ENCODE measurements at places on chromosomes 11 and 22.

DNA sequence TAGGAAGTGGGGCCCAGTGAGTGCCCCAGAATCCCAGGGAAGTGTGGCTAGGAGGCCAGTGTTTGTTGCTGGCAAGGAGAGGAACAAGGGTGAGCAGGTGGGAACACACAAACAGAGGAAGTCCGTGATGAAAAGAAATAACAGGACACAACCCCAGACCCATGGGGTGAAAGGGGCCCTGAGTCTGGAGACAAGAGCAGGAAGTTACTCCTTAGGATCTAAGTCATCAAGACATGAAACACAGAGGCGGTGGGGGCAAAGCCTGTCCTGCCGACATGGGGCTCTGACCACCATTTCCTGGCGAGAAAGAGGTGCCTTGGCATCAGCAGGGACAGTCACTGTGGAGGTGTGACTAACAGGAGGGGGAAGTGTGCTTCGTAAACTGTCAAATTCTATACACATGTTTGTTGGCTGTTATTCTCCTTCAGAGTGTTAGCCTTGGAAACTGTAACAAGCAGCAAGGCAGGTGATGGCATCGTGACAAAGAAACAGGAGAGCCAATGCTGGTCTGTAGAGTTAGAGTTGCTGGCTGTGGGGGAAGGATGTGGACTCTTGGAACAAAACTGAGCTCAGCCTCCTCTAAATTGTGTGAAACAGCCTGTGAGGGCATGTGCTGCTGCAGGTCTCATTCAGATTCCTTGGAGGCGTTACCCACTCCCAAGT is 21.7 kb downstream of the CHST1 start:
- no peak for DNase-seq

DNA sequence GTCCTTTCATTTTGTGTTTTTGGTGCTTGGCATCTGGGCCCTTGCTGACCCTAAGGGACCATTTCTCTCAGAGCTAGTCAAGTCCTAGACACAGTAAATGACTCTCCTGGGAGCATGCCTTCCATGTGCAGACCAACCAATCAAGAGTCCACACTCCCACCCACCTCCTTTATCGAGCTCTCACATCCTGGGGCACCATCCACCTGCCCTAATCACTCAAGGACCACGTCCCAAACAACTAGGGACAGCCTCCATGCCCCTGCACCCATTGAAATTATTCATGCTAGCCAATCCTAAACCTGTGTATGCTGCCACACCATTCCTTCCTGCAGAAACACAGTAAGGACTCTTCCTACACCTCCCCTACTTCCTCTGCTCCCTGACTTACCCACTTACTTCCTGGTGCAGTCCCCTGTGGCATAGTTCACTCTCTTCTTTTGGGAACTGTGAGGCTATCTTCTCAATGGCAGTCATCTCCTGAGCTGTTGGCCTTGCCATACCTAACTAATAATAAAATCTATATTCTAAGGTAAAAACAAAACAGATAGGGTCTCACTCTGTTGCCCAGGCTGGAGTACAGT is 6.4 kb upstream of the SAA2 start:
- no peak for DNase-seq

- DNase-seq: peak; percentile 65
Measured at GRCh38 chr11:117579161-117579560, 217.9 kb downstream of the DSCAML1 start.

GRCh38 chr11:128053981-128054931 is 533.1 kb downstream of the ETS1 start:
- no peak for DNase-seq

DNA sequence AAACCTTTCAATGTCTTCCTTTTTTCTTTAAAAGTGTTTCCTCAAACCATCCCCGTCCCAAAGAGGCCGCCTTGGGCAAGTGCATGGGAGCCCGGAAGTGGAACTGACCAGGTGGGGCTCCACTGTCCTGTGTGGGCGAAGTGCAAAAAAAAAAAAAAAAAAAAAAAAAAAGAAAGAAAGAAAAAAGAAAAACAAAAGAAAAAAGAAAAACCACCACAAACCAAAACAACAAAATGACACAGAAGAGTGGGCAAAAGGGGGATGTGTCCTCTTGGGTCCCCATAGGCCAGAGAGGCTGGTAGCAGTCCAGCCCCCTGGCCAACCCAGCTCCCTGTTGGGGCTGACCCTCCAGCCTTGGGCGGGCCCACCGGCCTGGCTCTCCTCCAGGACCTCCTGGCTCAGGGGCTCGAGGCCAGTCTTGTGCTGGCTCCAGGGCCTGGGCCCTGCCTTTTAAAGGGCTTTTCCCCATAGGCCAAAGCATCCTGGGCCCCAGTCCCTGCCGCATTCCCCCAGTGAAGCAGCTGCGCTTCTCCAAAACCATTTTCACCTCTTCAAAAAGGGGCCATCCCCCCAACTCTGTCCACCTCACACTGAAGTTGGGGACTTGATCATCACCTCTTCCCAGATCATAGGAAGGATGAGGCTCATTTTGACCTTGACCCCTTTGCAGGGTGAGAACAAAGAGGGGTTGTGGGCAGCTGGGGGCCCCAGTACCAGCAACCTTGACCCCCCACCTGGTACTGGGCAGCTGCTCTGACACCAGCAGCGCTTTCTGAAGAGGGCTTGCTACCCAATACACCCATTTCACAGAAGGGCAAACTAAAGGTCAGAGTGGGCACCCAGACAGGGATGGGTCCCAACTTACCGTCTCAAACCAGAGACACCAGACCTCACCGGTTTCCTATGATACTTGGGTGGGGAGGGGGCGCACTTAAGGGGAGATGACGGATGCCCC is 9.4 kb downstream of the CBX6 start:
- peak; percentile 36 for DNase-seq

DNA sequence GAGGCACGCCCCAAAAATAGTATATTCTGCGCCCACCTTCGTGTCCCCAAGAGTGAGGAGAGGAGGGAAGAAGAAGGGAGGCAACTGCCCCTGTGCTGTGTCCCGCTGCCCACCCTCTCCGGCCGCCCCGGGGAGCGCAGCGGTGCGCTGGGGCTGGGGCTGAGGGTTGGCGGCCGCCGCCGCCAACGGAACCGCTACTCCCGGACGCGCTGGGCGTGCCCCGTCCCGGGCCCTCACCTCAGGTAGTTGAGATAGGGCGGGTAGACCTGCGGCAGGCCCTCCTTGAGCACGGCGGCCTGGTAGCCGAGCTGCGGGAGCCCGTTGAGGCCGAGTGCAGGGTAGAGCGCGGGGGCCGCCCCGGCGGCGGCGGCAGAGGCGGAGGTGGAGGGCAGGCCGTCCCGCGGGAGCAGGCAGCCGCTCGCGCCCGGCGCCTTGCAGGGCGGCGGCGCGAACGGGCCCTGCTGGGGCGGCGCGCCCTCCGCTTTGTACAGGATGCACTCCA is 2.4 kb downstream of the PGR start:
- DNase-seq: no peak

DNA sequence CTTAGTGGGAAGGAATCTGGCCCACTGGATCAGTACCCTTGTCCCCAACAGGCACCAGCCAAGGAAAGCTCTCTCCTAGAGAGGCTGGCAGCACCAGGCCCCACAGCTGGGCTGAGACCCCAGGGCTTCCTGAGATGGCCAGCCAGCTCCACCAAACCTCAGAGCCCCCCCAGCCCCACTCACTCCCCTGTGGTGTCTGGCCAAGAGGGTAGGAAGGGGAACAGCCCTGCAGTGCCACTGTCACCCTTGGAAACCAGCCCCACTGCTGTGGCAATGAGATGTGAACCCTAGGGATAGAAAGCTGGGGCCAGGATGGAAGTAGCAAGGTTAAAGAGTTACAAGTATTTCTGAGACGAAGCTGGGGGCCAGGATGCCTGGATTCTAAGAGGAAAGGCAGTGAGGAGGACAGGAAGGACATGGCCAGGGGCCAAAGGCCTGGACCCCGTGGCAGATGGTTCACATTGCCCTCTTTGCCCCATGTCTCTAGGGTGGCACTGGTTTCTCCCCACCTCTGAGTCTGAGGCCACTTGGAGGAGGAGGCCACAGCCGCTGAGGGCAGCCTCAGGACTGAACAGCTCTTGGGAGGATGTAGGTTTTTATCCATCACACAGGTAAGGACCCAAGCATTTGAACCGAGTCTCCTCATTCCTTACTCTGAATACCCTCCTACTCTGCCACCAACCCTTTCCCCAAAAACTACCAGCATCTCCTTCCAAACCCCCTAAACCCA is 28.8 kb downstream of the NRXN2 start:
- no peak for DNase-seq

DNA sequence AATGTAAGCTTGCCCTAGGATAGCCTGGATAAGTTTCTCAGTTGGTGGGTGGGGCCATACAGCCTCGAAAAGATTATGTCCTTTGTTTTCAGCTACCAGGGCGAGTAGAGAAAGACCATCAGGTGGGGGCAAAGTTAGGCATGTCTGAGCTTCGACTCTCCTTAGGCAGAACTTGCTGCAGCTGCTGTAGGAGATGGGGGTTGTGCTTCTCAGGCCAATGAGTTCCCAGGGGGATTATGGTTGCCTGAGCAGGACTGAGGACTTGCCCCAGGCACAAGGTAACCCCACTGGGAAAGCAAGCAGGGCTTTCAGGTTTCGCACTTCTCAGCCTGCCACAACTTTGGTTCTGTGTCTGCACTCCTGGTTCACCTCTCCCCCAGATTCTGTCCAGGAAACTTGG is 173.4 kb upstream of the SESN3 start:
- no peak for DNase-seq

- no peak for DNase-seq
Measured at GRCh38 chr11:65777241-65777640, 3.5 kb downstream of the AP5B1 start.

DNA sequence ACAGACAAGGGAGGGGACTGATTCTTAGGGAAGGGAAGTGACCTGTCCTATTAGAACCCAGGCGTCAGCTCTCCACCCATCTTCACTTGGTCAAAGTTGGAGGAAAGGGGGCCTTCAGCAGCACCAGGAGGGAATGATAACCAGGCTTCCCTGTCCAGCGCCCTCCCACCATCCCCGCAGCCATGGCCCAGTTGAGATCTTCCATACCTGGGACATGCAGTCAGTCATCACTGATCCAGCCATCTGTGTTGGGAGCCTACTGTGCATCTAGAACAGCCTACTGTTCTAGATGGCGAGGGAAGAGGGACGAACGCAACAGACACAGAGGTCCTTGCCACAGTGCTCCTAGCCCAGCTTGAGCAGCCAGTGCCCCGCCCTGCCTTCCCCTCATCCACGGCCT is 40.6 kb downstream of the PDGFB start:
- no peak for DNase-seq

DNA sequence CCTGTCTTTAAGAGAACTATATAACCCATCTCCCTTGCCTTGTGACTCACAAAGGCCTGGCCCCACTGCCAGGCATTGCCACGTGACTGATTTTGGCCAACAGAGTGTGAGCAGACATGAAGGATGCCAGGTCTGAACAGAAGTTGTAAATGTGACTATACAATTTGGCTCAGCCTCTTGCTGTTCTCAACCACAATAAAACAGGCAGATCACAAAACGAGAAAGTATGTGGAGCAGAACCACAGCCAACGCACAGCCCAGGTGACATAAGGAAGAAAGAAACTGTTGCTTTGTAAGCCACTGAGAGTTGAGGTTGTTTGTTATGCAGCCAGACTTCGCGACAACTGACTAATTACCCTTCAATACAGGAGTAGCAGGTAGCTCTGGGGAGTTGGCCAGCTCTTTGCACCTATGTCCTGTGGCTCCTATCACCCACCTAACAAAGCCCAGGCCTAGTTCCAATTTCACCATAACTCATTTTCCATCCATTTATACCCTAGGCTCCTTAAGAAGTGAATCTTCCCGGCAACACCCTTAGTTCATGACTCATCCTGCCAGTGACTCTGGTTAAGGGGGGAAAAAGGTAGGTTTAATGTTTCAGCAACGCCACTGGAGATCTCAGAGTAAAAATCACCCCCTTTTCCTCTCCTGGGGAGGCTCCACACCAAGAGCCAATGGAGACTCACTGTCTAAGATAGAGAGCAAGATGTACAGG is 53.7 kb downstream of the GALNT18 start:
- no peak for DNase-seq

DNA sequence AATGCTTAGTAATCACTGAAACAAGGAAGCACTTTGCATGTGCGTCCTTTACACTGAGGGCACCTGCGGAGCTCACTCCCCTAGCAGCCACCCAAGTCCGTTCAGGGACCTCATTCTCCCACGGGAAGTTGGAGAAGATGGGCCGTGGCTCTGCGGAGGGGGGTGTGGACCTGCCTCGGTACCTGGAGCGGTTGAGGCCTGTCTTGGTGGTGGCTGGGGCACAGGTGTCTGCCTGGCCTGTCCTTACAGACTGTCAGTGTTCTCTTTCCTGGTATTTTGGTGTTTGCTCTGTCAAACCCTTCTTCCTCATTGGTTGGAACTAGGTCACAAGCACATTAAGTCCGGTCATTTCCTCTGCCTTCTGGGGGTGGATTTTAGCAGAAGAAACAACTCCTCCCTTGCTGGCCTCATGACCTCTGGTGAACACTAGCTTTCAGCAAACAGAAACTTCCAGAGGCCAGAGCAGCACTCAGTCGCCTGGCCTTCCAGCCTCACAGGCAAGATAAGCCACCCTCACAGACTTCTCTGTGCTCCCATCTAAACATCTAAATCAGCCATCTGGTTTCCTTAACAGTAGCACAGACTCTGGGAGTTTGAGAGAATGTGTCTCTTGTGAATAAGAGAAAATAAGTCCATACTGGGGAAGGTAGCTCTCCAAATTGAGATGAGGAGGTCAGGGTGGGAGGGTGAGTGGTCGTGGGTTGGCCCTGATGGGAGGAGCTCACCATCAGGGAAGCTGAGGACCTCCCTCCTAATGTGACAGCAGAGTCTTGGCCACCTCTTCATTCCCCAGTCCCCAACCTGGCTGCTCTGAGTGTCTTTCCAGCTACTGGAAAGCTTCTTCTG is 8.6 kb downstream of the SNAP29 start:
- DNase-seq: peak; percentile 78

- no peak for DNase-seq
Measured at GRCh38 chr11:119637481-119637880, 91.5 kb downstream of the NECTIN1 start.

DNA sequence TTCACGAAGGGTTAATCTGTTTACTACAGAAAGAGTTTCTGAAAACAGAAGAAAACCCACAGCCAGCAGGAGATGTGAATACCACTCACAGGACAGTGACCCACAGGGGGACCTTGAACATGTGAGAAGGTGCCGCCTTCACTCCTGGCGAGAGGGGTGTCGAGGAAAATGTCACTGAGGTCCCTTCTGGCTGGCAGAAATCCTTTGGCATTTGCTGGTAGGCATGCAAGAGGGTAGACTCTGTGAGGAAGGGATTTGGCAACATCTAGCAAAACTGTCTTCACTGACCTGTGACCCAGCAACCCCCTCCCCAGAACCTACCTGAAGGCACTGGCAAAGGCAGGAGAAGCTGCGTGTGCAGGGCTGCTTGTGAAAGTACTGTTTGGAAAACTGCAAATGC is 8.6 kb downstream of the KCNQ1 start:
- DNase-seq: no peak

GRCh38 chr11:34788642-34789041 is 127.5 kb downstream of the APIP start:
- no peak for DNase-seq

DNA sequence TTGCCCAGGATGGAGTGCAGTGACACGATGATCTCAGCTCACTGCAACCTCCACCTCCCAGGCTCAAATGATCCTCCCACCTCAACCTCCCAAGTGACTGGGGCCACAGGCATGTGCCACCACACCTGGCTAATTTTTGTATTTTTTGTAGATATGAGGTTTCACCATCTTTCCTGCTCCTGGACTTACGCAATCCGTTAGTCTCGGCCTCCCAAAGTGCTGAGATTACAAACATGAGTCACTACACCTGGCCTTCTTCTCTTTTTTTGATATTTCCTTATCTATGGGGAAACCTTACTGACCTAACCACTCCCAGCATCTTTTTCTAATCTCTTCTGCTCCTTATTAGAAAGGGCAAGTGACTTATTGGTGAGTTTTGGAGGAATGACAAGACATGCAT is 121.7 kb upstream of the CHORDC1 start:
- peak; percentile 2 for DNase-seq

Measured in suppressor macrophage (primary cell).